Fibroblast of the aortic adventitia (primary cell): ENCODE measurements at places on chromosomes 3 and 15. TPM values are rescaled to one million over a fixed set of nuclear protein-coding genes. Genes with fewer than 3 reads are reported as not detected.

GOLGA6B gene
- not detected in 2 replicates for total RNA-seq

SLC49A4 gene
- total RNA-seq = 24.1 and 30.0 TPM in 2 replicates

OIP5 gene
- total RNA-seq = 0.25 and 9.0 TPM in 2 replicates

CCR8 gene
- total RNA-seq = not detected in 2 replicates

SV2B gene
- total RNA-seq = 0.08 TPM in 1 of 2 replicates, not detected in the other

LTF gene
- not detected in 2 replicates for total RNA-seq

PRR20G gene
- not detected in 2 replicates for total RNA-seq

RTP1 gene
- total RNA-seq = not detected in 2 replicates

HHLA2 gene
- not detected in 2 replicates for total RNA-seq

CDAN1 gene
- 4.1 and 8.7 TPM in 2 replicates for total RNA-seq

CCR9 gene
- not detected in 2 replicates for total RNA-seq
